Testis (tissue), 5 donors: ENCODE measurements at places on chromosomes 13 and 19.

- DNase-seq: no peak
Measured at GRCh38 chr13:45416516-45417128, 1.6 kb downstream of the SLC25A30 start.

DNA sequence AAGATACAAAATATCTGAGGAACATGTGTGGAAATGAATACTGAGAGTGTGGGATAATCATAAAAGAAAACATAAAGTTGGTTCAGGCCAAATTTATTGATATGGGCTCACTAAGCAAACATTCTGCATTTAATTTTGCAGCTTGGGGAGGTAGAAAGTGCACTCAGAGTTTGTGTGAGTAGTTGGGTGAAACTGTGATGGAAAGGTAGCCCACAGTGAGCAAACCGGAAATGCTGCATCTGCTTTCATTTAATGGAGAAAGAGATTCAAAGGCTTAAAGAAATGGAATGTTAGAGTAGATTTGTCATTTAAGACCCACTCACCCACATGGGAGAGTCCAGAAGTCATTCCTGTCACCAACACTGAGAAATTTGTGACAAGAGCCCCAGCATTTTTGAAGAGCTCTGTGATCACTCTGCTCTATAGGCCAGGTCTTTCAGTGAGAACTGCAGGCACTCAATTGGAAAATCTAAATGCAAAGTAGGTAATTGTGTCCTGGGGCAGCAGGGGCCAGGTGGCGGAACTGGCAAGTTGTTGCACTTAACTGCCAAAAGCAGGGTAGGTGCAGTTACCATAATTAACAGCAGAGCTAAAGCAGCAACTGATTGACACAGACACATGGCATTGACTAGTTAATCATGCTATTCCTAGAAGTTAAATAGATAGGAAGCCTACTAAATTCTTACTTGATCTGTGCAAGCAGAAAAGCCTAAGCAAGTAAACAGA lies 1228.3 kb upstream of the PCDH20 start:
- no peak for DNase-seq

GRCh38 chr13:29355029-29355428 lies 240.5 kb downstream of the SLC7A1 start:
- DNase-seq: no peak

DNA sequence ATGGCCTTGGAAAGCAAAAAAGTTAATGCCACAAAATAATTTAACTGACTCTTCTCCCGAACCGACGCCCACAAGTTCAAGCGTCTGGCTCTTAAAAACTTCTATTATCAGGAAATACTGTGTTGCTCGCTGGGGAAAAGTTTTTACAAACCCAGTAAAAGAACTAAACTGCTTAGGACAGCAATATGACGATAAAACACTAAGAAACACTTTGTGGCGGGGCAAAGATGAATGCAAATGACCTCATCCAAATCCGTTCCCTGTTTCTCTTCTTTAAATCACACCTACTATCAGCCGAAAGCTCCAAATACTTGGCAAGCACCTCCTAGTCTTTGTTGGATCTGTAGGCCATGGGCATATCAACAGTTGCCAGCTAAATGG lies 4.9 kb downstream of the SIGLEC11 start:
- DNase-seq: no peak

DNA sequence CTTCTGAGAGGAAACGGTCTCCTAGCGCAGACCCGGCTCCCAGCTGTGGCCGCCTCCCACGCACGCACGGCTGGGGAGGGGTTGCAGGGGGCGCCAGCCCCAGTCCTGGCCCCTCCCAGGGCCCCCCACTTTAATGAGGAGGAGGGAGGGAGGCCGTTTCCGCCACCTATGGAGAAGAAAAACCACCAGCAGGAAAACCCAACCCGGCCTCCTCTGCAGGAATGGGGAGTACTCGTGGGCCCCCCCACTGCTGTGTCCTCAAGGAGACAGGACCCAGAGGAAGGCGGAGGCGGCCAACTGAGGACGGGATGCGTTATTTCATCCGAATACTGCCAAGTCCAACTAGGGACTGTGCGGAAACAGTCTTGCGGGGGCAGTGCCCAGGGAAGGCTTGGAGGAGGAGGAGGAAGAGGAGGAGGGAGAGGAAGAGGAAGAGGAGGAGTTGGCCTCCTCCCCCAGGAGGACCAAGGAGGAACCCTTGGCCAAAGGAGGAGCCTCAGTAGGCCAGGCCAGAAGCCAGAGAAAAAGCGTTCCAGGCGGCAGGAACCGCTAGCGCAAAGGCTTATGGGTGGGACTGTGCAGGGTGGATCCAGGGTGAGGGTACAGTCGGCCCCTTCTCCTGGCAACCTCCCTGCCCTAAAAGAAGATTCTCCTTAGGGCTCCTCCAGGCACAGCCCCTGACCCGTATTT lies 3.9 kb upstream of the SSBP4 start:
- peak; percentile 83 for DNase-seq

DNA sequence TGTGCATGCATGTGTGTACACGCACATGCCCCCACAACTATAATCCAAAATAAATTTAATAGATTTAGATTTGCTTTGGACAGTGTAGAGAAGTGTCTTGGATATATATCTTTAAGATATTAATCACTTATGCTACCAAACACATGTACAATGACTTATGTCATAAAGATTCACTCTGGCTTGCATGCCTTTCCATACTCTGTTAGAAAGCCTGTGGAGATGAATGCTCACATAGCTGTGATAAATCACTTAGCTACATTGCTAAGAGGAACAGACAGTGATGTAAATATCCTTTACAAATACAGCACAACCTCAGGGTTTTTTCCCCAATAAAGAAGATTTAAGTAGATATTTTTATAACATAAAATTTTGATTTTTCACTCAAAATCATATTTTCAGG lies 2484.8 kb upstream of the PCDH20 start:
- DNase-seq: no peak

- peak; percentile 94 for DNase-seq
Measured at GRCh38 chr19:50476224-50476906, at the start of the genes EMC10 and GARIN5A. Gene EMC10 (plus strand): TSS chr19:50476507. CDS start chr19:50476545, 38 bp downstream. Gene GARIN5A (minus strand): TSS chr19:50476848. CDS start chr19:50476388, 460 bp downstream.

- DNase-seq: peak; percentile 83
Measured at GRCh38 chr13:113860665-113861432, 3.0 kb downstream of the GAS6 start.

DNA sequence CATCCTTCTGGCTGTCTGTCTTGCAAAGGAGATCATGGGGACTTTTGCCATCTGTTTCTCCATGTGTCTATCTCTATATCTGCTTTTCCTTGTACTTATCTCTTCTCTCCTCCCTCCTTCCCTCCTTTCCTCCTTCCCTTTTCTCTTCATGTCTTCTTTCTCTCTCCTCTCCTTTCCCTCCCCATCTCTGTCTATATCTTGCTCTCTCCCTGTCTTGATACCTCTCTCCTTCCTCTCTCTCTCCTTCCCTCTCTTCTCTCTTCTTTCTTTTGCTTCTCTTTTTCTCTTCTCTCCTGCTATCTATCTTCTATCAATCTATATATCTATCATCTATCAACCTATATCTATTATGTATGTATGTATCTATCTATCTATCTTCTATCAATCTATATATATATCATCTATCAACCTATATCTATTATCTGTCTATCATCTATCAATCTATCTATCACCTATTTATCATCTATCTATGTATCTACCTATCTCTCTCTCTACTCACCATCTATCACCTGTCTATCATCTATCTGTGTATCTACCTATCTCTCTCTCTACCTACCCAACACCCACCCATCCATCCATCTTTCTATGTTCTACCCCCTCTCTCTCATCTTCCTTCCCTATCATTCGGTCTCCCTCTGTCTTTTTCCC lies 27.5 kb downstream of the SPTBN4 start:
- DNase-seq: no peak

GRCh38 chr13:90713441-90714133 lies 633.9 kb upstream of the MIR17HG start:
- DNase-seq: no peak

- DNase-seq: peak; percentile 69
Measured at GRCh38 chr19:12647490-12648071, 19.0 kb downstream of the MAN2B1 start.

GRCh38 chr13:110610955-110611595 lies 4.3 kb upstream of the NAXD start:
- no peak for DNase-seq

DNA sequence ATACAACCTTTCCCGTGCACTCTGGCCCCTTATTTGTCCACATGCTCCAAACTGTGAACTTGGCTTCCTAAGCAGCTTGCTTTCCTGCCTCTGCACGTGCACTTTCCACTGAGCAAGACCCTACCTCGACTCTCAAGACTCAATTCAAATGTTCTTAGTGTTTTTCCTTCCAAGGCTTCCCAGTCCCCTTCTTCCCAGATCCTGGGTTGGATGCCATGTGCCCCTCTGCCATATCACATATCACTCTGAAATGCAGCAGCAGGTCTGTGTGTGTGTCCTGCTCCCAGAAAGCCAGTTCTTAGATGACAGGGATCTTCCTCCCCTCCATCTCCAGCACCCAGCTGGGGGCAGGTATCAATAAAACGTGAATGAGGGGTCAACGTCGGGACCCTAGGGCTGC lies 3.0 kb downstream of the ZNF557 start:
- DNase-seq: no peak

- no peak for DNase-seq
Measured at GRCh38 chr13:83386609-83387008, 495.7 kb downstream of the SLITRK1 start.

- no peak for DNase-seq
Measured at GRCh38 chr13:74187564-74187963, 53.4 kb upstream of the KLF12 start.

GRCh38 chr19:20186174-20186573 lies 19.2 kb downstream of the ZNF486 start:
- DNase-seq: no peak

- DNase-seq: no peak
Measured at GRCh38 chr13:41394166-41394565, 63.2 kb upstream of the RGCC start.

DNA sequence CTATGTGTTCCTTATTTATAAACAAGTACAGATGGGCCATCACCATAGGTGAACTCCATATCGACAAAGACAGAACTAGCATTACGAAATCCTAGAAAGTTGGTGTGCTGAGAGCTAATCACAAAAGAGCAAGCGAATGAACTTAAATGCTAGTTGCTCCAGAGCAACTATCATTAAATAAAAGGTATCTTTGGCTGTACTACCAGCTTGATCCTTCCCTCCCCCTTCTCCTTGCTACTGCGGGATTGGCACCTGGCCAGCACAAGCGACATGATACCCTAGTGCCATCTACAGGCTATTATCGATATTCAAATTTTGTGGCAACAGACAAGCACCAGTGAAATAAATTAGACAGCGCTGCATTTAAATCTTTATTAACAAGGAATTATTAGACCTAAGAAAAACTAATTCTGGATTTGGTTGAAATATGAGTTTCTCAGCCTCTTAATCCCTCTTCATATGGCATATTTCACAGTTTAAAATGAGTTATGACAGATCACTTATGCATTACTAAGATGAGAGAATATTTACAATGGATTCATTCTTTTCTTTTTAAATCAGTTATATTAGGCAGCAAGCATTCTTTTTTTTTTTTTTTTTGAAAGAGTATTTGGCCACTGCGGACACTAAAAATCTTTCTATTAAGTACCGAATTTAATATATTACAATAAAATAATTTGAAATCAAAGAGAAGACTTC lies 5.8 kb downstream of the PCDH9 start:
- DNase-seq: peak; percentile 76

DNA sequence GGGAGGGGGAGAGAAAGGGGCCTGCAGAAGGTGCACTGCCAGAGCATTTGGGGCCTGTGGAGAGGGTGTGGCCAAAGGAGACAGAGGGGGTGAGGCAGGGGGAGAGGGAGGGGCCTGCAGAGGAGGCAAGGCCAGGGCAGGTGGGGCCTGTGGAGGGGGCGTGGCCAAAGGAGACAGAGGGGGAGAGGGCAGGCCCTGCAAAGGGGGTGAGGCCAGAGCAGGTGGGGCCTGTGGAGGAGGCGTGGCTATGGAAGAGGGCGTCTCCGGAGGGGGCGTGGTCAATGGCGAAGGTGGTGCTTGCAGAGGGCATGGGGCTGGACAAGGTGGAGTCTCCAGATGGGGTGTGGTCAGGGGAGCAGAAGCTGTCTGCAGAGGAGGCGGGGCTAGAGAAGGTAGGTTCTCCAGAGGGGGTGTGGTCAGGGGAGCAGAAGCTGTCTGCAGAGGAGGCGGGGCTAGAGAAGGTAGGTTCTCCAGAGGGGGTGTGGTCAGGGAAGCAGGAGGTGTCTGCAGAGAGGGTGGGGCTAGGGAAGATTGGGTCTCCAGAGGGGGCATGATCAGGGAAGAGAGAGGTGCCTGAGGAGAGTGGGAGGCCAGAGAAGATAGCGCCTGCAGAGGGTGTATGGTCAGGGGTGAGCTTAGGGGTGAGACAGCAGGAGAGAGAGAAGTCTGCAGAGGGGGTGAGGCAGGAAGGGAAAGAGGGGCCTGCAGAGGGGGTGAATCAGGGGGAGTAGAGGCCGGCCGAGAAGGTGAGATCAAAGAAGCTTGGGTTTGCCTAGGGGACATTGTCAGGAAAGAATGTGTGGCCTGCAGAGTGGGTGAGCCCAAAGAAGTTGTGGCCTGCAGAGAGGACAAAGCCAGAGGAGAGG lies 3.4 kb downstream of the PRR36 start:
- DNase-seq: peak; percentile 51

DNA sequence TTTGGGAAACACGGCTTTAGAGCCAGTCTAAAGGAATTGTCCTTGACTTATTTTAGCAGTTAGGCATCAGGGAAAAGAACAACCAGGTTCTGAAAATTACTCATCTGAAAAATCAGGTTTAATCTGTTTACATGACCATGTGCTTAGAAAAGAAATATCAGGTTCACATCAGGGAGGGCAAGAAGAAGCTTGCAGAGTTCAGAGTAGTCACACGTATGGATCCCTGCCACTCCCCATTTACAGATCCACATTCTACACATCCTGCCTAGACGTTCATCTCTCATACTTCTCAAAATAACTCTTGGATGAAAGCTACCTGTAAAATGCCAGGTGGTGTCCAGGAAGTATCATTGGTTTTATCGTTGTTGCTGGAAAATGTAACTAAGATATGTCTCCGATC lies 14.0 kb upstream of the PHF11 start:
- no peak for DNase-seq

DNA sequence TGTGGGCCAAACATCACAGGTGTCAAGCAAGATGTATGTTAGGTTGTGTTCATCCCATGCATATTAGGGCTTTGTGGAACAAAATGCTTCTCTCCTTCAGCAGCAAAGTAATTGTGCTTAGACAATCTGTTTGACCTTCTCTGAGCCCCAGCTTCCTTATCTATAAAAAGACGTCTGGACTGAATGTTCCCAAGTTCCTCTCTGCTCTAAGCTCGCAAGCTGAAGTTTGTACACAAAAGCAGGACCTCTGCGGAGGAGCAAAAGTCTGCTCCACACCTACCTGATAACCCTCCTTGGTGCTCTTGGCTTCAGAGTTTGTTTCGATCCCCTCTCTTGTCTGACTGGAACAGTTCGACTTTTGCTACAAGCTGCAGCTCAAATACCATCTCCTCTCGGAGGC lies 95.7 kb upstream of the UBL3 start:
- peak; percentile 45 for DNase-seq

DNA sequence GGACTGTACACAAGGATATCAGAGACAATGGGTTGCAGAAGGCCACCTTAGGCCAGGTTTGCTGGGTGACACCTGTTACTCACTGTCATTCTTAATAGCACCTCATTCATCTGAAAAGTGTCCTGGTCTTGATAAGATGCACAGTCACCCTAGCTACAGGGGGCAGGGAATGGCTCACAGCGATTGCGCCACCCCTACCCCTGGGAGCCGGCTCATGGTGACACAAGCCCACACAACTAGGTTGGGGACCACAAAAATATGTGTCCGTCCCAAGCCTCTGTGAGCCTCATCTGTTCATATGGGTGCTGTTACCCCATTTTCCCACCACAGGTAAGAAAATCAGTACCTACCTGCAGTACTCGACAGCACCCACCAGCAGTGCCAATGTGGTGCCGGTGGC lies 23.4 kb downstream of the MED26 start:
- DNase-seq: no peak
